ENCODE measurements at places on chromosomes 1 and 21. TPM values are rescaled to one million over a fixed set of nuclear protein-coding genes. Genes with fewer than 3 reads are reported as not detected.

The CDC7 gene
- total RNA-seq, result 6.8 TPM

The FAAH gene
- 0.88 TPM for total RNA-seq

The TMEM269 gene
- 0.06 TPM for total RNA-seq

The FCRL1 gene
- not detected for total RNA-seq

The SYT14 gene
- 0.06 TPM for total RNA-seq

The CFAP74 gene
- 0.08 TPM for total RNA-seq

The IL19 gene
- not detected for total RNA-seq

The TRPM2 gene
- 7.8 TPM for total RNA-seq

The TAF13 gene
- total RNA-seq, result 28.6 TPM

The CD247 gene
- total RNA-seq, result 0.83 TPM

The HPDL gene
- total RNA-seq, result 2.7 TPM

The ASCL5 gene
- total RNA-seq, result 0.11 TPM

The SELP gene
- total RNA-seq, result not detected

The LMOD1 gene
- total RNA-seq, result not detected

The ADGRL4 gene
- total RNA-seq, result not detected

The CFAP141 gene
- total RNA-seq, result not detected

The GPR25 gene
- total RNA-seq, result not detected

The NBPF6 gene
- not detected for total RNA-seq

The PCNX2 gene
- 9.7 TPM for total RNA-seq

The RIPPLY3 gene
- total RNA-seq, result 0.55 TPM

The USP21 gene
- 21.6 TPM for total RNA-seq

The SMPDL3B gene
- total RNA-seq, result 1.5 TPM

The LRRC53 gene
- total RNA-seq, result not detected

The TCHHL1 gene
- total RNA-seq, result not detected

The RGS8 gene
- total RNA-seq, result not detected

The LCE1E gene
- not detected for total RNA-seq

The OR2M3 gene
- not detected for total RNA-seq

The SPATA6 gene
- 2.4 TPM for total RNA-seq

The DPYD gene
- 2.4 TPM for total RNA-seq

The GJA9 gene
- total RNA-seq, result 0.05 TPM

The OR14K1 gene
- total RNA-seq, result not detected

The OR2T11 gene
- total RNA-seq, result not detected
